ENCODE measurements at places on chromosomes 4 and X. TPM values are rescaled to one million over a fixed set of nuclear protein-coding genes. Genes with fewer than 3 reads are reported as not detected.

DNA sequence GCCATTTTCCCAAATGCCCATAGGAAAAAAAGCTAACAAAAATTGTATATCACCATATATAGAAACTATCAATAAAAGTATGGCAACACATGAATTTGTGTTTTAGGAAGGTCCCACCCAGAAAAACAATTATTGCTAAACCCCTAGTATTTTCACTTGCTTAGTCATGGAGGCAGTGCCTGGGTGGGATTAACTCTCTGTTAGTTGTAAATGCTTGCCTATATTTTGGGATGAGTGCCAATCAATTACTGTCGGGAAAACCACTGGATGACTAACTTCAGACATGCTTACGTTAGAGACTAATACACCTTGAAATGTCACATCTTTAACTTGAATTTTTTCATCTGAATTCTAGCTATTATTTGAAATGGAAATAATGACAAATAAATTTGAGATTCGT, 33.9 kb downstream of the TMPRSS11A start:
- H3K36me3 ChIP-seq, result no peaks in the 10 kb centered on the region
- no peaks in the 10 kb centered on the region for H3K27me3 ChIP-seq
- no peaks in the 10 kb centered on the region for H3K4me1 ChIP-seq
- no peak overlapping the region for H3K27ac ChIP-seq
- no peak for DNase-seq
- no peak overlapping the region for H3K4me3 ChIP-seq

The GC gene
- not detected for total RNA-seq

DNA sequence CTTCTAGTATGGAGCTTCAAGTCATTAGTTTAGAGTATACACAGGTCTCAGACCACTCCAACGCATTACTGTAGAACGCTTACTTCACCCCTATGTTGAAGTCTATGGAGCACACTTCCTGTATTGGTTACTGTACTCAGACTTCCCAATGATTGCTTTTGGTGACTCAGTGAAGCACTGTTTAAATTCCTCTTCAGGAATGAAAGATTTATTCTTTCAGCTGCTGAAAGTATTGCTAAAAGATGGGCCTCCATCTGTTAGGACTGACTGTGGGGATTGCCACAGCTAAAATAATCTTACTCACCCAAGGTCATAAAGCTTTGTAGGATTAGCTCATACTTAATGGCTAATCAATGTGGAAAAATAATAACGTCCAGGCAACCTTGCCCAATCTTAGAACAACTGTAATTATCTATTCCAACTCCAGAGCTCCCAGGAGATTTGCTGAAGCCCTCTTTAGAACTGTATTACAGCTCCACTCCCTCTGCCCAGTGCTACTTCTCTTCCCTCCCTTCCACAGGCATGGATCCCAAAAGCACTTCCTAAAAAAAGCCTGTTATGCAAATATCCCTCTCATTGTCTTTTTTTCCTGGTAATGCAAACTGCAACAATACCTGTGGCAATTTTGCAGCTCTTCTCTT, 281.9 kb upstream of the HS3ST1 start:
- H3K4me1 ChIP-seq, result no peaks in the 10 kb centered on the region
- peak; percentile 43 for DNase-seq
- H3K4me3 ChIP-seq, result no peak overlapping the region

- H3K27ac ChIP-seq, result no peak overlapping the region
- no peaks in the 10 kb centered on the region for H3K4me1 ChIP-seq
- no peak for DNase-seq
- H3K27me3 ChIP-seq, result peaks cover 4% of the 10 kb centered on the region
- H3K36me3 ChIP-seq, result no peaks in the 10 kb centered on the region
Observed at GRCh38 chr4:74886484-74886883, 46.4 kb upstream of the PARM1 start.

The MXRA5 gene
- 20.9 TPM for total RNA-seq

The BMX gene
- not detected for total RNA-seq

GRCh38 chr4:7194251-7195140, 2.2 kb downstream of the SORCS2 start:
- H3K27ac ChIP-seq, result no peak overlapping the region
- H3K4me1 ChIP-seq, result peaks cover 19% of the 10 kb centered on the region
- H3K4me3 ChIP-seq, result no peak overlapping the region
- peaks cover 40% of the 10 kb centered on the region for H3K27me3 ChIP-seq

DNA sequence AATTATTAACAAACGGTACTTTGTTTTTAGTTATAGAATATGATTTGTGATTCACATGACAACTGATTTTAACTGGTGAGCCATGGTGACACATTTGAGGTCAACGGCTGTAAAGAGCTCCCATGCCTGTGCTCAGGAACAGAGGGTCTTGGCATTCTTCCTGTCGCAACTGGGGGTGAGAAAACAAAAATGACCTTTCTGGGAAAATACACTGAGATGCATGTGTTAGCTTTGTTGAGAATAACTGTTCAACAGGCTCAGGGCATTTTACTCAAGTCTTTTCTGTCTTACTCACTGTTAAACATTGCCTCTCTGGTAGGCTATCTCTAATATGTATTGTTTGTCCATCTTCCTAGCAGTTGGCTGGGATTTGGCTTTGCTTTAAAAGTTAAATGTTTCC, 57.1 kb upstream of the HPGD start:
- no peak for DNase-seq
- no peak overlapping the region for H3K27ac ChIP-seq
- H3K27me3 ChIP-seq, result no peaks in the 10 kb centered on the region
- H3K36me3 ChIP-seq, result no peaks in the 10 kb centered on the region
- no peak overlapping the region for H3K4me3 ChIP-seq
- no peaks in the 10 kb centered on the region for H3K4me1 ChIP-seq

DNA sequence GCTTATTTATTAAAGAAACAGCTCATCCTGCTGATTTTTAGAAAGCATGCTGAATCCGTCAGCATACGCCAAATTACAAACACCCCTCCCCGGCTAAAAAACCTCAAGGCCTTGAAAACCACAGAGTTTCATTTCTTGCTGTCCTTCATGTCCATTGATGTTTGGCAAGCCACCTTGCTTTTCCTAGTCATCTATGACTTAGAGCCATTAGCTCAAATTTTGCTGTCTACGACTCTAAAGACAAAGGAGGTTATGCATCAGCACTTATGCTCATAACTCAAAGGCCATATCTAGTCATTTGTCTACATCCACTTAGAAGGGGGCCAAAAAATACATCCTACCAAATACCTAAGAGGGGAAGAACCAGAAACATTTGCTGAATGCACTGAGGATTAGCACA, 925.1 kb downstream of the PCDH7 start:
- DNase-seq, result no peak
- no peak overlapping the region for H3K27ac ChIP-seq
- H3K4me3 ChIP-seq, result no peak overlapping the region
- no peaks in the 10 kb centered on the region for H3K27me3 ChIP-seq
- H3K4me1 ChIP-seq, result no peaks in the 10 kb centered on the region
- no peaks in the 10 kb centered on the region for H3K36me3 ChIP-seq

All from osteoblast (primary cell).